ENCODE measurements at places on chromosomes 7 and 10. TPM values are rescaled to one million over a fixed set of nuclear protein-coding genes. Genes with fewer than 3 reads are reported as not detected.
A peak's percentile ranks its signal among the peaks of the same experiment; 100 is the strongest.

The SPDYE1 gene
- total RNA-seq: under 0.01 TPM

The IL15RA gene
- 13.7 TPM for total RNA-seq

The SLC29A3 gene
- total RNA-seq: 2.3 TPM

The OR2A42 gene
- not detected for total RNA-seq

The EIF5AL1 gene
- 0.33 TPM for total RNA-seq

The LRRN3 gene
- total RNA-seq: 1.8 TPM

The LRRC61 gene
- 0.33 TPM for total RNA-seq

The CACNA2D1 gene
- total RNA-seq: 64.4 TPM

DNA sequence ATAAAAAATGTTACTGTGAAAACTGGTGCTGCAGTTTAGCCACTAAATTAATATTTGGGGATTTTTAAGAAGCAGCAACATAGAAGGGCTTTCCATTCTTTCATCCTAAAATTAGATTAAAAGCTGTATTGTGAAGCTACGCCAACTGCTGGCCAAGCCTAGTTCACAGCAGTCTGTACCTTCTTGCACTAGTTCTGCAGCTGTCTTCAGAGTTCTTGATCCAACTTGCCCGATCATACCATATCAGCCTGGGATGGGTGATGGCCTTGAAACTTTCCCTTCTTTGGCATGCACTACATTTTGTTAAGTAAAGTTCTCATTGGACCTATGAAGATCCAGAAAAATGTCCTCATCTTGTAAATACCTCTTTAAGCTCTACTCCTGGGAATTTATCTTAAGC is 20.3 kb upstream of the PANK1 start:
- H3K4me1 ChIP-seq: no peaks in the 10 kb centered on the region
- H3K27me3 ChIP-seq: no peaks in the 10 kb centered on the region
- DNase-seq: no peak

GRCh38 chr10:18594574-18595156 is 56.7 kb downstream of the NSUN6 start:
- no peak overlapping the region for H3K4me3 ChIP-seq
- no peaks in the 10 kb centered on the region for H3K27me3 ChIP-seq
- H3K36me3 ChIP-seq: no peaks in the 10 kb centered on the region
- H3K27ac ChIP-seq: no peak overlapping the region
- DNase-seq: no peak

- H3K4me3 ChIP-seq: no peak overlapping the region
- no peaks in the 10 kb centered on the region for H3K27me3 ChIP-seq
- H3K36me3 ChIP-seq: peaks cover 37% of the 10 kb centered on the region
Measured at GRCh38 chr7:73701357-73701995, 18.0 kb downstream of the STX1A start.

DNA sequence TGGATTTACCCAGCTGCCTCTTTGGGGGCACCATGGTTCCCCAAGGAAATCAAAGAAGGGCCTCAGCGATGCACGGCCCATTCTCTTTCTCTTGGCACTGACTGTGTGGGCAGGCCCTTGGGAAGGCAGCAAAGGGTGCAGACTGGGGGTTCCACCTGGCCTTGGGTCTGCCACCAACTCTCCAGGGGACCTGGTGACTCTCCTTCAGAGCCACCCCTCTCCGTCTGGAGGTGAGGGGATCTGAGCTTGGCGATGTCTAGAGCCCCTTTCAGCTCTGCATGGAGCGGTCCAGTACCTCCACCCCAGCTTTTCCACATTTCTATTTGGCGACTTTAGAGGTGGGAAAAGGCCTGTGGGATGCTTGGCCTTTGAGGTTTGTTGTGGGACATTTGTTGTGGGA is 69.1 kb downstream of the C10orf120 start:
- no peaks in the 10 kb centered on the region for H3K4me1 ChIP-seq
- no peaks in the 10 kb centered on the region for H3K36me3 ChIP-seq
- H3K27me3 ChIP-seq: no peaks in the 10 kb centered on the region
- no peak for DNase-seq
- H3K27ac ChIP-seq: no peak overlapping the region

GRCh38 chr10:47288236-47288635 is 11.8 kb upstream of the GDF10 start:
- no peak overlapping the region for H3K4me3 ChIP-seq
- DNase-seq: no peak

DNA sequence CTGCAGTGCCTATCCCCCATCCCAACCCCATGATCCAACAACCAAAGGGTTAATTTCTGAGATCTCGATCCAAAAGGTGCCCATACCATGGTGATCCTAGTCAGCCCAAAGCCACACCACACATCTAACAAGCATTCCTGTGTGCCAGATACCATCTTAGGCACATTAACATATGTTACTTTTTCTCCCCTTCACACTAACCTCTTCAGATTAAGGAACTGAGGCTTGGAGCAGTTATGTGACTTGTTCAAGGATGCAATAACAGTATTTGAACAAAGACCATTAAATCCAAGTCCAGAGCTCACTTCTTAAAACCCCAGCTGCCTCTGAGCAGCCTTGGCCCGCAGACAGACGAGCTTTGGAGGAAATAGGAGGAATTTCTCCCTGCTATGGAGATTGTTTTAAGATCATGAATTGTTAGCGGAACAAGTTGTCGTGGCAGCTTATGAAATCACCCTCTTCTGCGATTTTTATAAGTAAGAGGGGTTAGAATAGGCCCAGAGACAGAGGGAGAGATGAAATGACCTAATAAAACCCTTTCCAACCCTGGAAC is 327.2 kb downstream of the KCNMA1 start:
- DNase-seq: no peak
- H3K27ac ChIP-seq: no peak overlapping the region
- no peak overlapping the region for H3K4me3 ChIP-seq
- no peaks in the 10 kb centered on the region for H3K27me3 ChIP-seq
- H3K36me3 ChIP-seq: no peaks in the 10 kb centered on the region

DNA sequence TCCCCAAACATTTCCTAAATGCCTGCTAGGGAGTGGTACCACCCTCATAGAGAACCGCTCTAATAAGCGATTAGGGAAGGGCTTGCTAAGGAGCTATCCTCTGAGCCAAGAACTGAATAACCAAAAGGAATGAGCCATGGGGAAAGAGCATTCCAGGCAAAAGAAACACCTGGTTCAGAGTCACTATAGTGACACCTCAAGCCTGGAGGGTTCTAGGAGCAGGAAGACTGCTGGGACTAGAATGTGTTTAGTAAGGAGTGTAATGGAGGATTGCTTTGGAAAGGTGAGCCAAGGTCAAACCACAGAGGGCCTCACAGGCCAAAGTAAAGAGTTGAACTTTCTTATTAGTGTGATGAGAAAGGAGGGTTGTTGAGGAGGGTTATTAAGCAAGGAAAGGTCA is 38.7 kb upstream of the NRBF2 start:
- H3K27me3 ChIP-seq: no peaks in the 10 kb centered on the region
- H3K4me3 ChIP-seq: no peak overlapping the region
- H3K27ac ChIP-seq: no peak overlapping the region
- H3K36me3 ChIP-seq: no peaks in the 10 kb centered on the region
- H3K4me1 ChIP-seq: no peaks in the 10 kb centered on the region

GRCh38 chr7:897086-897485 is 20.7 kb downstream of the GET4 start:
- H3K36me3 ChIP-seq: peaks cover 31% of the 10 kb centered on the region
- no peak for DNase-seq
- H3K27ac ChIP-seq: no peak overlapping the region
- H3K4me1 ChIP-seq: peaks cover 3% of the 10 kb centered on the region
- no peaks in the 10 kb centered on the region for H3K27me3 ChIP-seq

DNA sequence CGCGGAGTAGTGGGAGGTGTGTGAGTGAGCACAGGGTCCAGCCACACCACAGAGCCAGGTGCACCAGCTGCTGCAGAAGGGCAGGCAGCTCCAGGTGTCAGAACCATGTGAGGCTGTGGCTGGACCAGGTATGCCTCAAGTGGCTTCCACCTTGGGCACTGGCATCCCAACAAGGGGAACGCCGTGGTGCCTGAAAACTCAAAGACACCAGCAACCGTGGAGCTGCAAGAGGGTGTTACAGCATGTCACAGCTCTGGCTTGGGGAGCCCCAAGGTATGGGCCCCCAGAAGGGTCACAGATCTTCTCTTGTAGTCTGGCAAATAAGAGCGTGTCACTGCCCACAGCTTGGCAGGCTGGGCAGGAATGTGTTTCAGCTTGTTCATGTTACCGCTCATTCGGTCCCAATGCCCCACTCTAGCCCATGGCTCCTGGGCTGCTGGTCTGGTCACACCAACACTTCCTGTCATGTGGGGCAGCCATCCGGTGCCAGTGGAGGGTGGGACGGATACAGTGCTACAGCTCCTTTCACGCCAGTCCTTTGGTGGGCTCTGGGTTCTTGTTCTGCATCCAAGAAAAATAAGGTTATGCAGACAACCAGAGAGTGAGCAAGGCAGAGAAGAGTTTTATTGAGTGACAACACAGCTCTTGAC is 29.8 kb downstream of the STRA8 start:
- H3K4me1 ChIP-seq: no peaks in the 10 kb centered on the region
- no peaks in the 10 kb centered on the region for H3K27me3 ChIP-seq
- H3K36me3 ChIP-seq: no peaks in the 10 kb centered on the region
- no peak overlapping the region for H3K4me3 ChIP-seq
- no peak for DNase-seq
- no peak overlapping the region for H3K27ac ChIP-seq

GRCh38 chr10:58820861-58821751 is 308.4 kb downstream of the BICC1 start:
- H3K27ac ChIP-seq: no peak overlapping the region
- peak; percentile 77 for DNase-seq
- H3K27me3 ChIP-seq: no peaks in the 10 kb centered on the region
- peaks cover 1% of the 10 kb centered on the region for H3K36me3 ChIP-seq

DNA sequence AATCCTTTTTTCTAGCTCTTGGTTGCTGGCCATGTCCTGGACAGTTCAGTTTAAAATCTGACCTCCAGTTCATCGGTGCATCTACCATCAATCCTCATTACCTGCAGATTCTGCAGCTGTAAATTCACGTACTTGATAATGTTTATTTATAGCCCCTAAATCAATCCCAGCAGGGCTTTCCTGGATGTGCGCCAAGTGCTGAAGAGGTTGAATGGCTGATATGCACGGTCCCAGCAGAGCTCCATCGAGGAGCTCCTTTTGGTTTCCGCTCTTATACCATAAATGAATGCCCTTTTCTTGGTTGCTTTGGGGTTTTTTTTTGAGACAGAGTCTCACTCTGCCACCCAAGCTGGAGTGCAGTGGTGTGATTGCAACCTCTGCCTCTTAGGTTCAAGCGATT is 91.2 kb upstream of the CCZ1B start:
- H3K27me3 ChIP-seq: no peaks in the 10 kb centered on the region
- H3K27ac ChIP-seq: no peak overlapping the region
- no peak for DNase-seq
- no peaks in the 10 kb centered on the region for H3K36me3 ChIP-seq

GRCh38 chr7:36879021-36879420 is 154.7 kb upstream of the AOAH start:
- no peaks in the 10 kb centered on the region for H3K4me1 ChIP-seq
- no peaks in the 10 kb centered on the region for H3K27me3 ChIP-seq
- H3K36me3 ChIP-seq: no peaks in the 10 kb centered on the region
- DNase-seq: no peak
- H3K4me3 ChIP-seq: no peak overlapping the region

DNA sequence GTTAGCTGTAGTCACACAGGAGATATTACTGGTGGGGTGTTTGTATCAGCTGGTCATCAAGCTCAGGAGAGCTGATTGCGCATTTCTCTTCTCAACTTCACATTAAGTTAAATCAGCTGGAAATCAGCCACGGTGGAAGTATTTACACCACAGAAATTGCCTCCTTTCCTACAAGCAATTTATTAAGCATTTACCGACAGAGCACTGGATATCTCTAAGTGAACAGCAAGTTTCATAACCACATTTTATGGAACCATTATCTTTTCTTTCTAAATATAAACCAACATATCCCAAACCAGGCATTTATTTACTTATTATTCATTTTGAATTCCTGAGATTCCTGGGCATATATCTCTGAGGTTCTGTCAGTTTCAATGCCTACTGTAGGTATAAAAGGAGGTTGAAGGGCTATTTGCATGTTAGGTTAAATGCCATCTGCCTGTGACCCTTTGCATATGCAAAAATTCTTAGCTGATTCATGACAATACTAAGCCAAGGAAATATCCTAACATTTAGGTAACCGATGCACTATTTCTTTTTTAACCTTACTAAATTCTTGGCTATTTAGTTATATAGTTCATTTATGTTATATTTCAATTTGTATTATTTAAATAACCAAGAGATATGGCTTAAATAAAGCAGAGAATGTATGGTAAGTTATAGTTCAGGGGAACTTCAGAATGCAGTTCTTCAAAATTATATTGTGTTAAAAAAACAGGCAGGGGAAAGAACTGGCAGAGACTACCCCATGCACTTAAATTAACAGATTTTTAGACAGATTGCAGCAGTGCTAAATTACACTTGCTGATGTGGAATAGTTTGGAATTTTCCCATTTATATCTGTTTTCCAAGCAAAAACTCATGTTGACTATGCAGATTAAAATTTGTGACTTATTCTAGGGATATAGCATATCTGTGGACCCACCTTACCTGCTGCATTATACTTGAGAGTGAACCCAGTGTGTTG is 56.8 kb downstream of the DYNC1I1 start:
- no peaks in the 10 kb centered on the region for H3K27me3 ChIP-seq
- no peaks in the 10 kb centered on the region for H3K4me1 ChIP-seq
- H3K27ac ChIP-seq: no peak overlapping the region
- H3K4me3 ChIP-seq: no peak overlapping the region

DNA sequence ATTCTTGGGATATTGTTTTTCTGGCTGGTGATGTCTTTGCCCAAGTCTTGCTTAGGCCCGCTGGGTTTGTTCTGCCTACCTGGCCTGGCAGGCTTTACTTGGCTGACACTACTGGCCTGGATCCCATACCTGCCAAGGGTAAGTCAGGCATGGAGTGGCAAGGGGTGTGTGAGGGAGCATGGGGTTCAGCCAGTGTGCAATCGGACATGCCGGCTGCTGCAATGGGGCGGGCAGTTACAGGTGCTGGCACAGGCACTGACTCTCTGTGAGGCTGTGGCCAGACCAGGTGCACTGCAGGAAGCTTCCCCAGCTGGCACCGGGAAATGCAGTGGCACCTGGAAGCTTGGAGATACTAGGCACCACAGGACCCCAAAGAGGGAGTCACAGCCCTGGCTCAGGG is 168.4 kb downstream of the PON1 start:
- H3K4me1 ChIP-seq: no peaks in the 10 kb centered on the region
- H3K27me3 ChIP-seq: no peaks in the 10 kb centered on the region
- H3K36me3 ChIP-seq: no peaks in the 10 kb centered on the region
- DNase-seq: no peak
- no peak overlapping the region for H3K27ac ChIP-seq
- H3K4me3 ChIP-seq: no peak overlapping the region

GRCh38 chr7:117995850-117996650 is 122.8 kb upstream of the CTTNBP2 start:
- no peak overlapping the region for H3K4me3 ChIP-seq
- H3K36me3 ChIP-seq: no peaks in the 10 kb centered on the region
- H3K27ac ChIP-seq: no peak overlapping the region
- DNase-seq: no peak

Data from fibroblast of lung (primary cell).